ENCODE measurements at places on chromosomes 6 and 20.

GRCh38 chr6:41529049-41529448 lies 17.1 kb upstream of the FOXP4 start:
- no peak for DNase-seq

DNA sequence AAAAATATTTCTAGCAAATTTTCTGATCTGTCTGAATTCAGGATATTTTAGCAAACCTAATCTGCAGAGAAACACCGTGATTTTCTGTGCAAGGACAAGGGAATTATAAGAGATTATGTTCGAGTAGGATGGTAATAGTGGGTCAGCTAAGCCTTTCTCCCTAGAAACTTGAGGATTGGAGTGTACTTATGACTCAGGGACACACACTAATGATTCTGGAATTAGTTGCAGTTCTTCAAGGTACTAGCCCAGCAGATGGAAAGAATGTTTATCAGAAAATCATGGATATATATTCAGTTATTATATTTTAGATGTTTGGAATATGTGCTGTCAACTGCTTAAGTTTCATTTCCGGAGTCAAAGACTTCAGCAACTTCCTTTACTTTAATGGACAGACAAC lies 177.1 kb upstream of the MAP3K7 start:
- no peak for DNase-seq

DNA sequence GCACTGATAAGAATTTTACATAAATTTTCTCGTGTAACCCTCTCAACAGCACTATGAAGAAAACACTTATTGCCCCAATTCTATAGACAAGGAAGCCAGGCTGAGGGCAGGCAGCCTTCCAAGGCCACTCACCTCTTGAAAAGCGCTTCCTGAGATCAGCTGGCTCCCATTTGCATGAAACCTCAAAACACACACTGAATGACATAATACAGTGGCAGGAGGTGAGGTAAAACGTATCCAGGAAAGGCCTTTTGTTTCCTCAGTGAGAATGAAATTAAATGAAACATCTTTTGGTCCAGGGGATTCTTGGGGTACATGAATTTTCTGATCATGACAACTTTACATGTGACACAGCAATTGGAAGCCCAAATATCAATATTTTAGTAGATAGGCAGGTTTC lies 112.5 kb downstream of the WDR27 start:
- no peak for DNase-seq

- DNase-seq: no peak
Observed at GRCh38 chr6:97677626-97678025, 394.6 kb upstream of the MMS22L start.

- no peak for DNase-seq
Observed at GRCh38 chr20:19121463-19121862, 91.0 kb upstream of the SLC24A3 start.

- DNase-seq: peak; percentile 33
Observed at GRCh38 chr6:27791182-27791943, 120.8 kb downstream of the OR2B2 start.

DNA sequence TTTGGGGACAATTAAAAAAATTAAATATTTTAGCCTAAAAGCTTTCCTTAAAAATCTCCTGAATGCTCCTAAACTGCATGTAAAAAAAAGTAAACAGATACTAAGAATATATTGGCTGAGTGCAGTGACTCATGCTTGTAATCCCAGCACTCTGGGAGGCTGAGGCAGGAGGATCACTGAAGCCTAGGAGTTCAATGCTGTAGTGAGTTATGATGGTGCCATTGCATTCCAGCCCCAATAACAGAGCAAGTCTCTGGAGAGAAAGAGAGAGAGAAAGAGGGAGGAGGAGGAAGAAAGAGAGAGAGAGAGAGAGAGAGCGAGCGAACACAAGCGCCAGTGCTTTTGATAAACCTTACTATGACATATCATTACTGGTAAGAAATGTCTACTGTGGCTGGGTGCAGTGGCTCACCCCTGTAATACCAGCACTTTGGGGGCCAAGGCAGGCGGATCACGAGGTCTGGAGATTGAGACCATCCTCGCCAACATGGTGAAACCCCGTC lies 58.8 kb downstream of the FKBP5 start:
- no peak for DNase-seq

DNA sequence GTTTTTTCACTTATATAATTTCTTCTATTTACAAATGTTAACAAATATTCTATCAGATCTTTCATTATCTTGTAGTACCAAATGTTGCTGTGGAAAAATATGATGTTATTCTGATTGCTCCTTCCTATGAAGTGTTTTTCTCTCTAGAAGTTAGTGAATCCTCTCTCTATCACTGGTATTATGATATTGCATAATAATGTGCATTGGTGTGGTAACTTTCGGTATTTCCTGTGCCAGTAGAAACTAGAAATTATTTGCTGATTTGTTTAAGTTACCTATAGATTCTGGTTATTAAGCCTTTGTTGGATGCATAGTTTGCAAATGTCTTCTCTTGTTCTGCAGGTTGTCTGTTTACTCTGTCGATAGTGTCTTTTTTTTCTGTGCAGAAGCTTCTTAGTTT lies 342.5 kb downstream of the CENPW start:
- DNase-seq: no peak

DNA sequence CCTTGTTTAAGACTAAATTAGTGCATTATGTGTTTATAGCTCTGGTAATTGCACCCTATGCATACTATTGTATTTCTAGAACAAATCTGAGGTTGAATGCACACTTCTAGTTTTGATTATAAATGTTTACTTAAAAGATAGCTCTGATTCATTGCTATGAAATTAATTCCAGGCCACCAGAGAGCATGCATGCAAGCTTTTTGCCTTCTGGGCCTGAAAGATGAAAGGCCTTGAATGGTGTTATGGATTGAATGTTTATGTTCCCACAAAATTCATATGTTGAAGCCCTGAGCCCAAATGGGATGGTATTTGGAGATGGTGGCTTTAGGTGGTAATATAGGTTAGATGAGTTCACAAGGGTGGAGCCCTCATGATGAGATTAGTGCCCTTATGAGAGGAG lies 695.0 kb upstream of the MAP3K7 start:
- DNase-seq: no peak

DNA sequence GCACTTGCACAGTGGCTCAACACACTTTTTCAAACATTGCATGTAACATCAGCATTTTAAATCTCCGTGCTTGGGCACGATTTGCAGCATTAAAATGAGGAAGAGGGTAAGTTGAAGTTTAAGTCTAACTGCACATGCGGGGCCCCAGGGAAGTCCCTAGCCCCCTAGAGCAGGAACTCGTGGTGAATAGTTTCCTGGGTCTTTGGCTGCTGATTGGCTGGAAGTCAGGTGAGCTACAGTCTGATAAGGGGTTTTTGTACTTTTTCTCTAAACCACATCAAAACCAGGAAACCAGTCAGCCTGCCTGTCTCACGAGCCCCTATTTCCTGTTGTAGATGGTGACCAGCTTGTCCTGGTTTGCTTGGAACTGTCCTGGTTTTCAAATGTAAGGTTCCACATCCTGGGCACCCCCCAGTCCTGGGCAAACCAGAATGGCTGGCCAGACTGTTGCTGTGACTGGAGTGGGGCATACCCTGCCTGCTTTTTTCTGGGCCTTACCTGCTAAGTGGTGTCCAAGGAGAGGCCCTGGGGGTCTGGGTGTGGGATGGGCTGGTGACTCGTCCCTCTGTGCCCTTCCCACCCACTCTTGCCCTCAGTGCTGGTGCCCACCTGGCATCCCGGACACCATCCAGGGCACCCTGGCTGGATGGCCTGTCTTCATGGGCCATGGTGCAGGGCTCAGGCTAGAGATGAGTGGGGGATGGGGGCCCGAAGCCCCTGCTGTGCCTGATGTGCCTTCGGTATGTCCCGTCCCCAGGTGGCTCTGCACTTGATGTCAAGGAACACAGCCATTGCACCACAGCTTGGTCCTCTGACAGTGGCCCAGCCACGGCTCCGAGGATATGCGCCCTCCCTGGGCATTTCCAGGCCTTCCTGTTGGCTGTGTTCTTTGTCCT lies 31.8 kb downstream of the SUN5 start:
- DNase-seq: no peak

DNA sequence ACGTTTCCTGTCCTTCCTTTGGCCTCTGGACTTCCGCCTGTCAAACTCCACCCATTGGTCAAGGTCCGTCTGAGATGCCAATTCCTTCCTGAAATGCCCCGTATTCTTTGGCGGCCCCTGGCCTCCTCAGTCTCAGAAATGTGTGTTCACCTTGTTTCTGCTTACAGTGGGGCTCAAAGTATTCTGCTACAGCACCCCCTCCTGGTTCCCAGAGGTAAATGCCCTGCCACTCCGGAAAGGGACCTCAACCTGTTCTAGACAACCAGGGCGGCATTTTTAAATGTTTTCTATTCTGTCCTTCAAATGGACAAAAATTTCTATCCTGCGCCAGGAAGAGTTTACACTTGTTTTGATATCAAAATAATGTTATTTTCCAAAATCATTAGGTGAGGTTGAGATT lies 12.1 kb upstream of the PAX1 start:
- DNase-seq: no peak

- no peak for DNase-seq
Observed at GRCh38 chr20:16095226-16095625, 478.0 kb downstream of the KIF16B start.

DNA sequence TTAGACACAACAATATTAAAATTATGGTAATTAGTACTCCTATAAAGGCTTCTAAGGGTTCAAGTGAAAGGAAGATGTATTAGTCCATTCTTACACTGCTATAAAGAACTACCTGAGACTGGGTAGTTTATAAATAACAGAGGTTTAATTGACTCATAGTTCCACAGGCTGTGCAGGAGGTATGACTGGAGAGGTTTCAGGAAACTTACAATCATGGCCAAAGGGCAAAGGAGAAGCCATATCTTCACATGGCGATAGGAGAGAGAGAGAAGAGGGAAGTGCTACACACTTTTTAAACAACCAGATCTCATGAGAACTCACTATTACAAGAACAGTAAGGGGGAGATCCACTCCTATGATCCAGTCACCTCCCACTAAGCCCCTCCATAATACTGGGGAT lies 52.9 kb downstream of the TINAG start:
- DNase-seq: no peak

GRCh38 chr20:11918391-11918845 lies 725 bp downstream of the BTBD3 start:
- no peak for DNase-seq

GRCh38 chr6:87574237-87574804 lies 15.5 kb downstream of the RARS2 start:
- DNase-seq: no peak

DNA sequence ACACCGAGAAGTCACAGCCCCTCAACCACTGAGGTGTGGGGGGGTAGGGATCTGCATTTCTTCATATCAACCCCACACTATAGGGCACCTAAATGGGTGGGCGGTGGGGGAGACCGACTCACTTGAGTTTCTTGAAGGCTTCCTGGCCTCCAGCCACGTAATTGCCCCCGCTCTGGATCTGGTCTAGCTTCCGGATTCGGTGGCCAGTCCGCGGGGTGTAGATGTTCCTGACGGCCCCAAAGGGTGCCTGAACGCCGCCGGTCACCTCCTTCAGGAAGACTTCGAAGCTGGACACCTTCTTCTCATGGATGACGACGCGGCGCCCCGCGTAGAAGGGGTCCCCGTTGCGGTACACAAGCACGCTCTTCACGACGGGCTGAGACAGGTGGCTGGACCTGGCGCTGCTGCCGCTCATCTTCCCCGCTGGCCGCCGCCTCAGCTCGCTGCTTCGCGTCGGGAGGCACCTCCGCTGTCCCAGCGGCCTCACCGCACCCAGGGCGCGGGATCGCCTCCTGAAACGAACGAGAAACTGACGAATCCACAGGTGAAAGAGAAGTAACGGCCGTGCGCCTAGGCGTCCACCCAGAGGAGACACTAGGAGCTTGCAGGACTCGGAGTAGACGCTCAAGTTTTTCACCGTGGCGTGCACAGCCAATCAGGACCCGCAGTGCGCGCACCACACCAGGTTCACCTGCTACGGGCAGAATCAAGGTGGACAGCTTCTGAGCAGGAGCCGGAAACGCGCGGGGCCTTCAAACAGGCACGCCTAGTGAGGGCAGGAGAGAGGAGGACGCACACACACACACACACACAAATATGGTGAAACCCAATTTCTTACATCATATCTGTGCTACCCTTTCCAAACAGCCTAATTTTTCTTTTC lies at the start of gene DCDC2:
DCDC2 (minus strand) TSS at position 724 of the 883 bp plus-strand sequence; CDS start at position 415, 309 bp downstream.
- DNase-seq: no peak

- no peak for DNase-seq
Observed at GRCh38 chr20:8757146-8757545, 311.7 kb upstream of the PLCB4 start.

DNA sequence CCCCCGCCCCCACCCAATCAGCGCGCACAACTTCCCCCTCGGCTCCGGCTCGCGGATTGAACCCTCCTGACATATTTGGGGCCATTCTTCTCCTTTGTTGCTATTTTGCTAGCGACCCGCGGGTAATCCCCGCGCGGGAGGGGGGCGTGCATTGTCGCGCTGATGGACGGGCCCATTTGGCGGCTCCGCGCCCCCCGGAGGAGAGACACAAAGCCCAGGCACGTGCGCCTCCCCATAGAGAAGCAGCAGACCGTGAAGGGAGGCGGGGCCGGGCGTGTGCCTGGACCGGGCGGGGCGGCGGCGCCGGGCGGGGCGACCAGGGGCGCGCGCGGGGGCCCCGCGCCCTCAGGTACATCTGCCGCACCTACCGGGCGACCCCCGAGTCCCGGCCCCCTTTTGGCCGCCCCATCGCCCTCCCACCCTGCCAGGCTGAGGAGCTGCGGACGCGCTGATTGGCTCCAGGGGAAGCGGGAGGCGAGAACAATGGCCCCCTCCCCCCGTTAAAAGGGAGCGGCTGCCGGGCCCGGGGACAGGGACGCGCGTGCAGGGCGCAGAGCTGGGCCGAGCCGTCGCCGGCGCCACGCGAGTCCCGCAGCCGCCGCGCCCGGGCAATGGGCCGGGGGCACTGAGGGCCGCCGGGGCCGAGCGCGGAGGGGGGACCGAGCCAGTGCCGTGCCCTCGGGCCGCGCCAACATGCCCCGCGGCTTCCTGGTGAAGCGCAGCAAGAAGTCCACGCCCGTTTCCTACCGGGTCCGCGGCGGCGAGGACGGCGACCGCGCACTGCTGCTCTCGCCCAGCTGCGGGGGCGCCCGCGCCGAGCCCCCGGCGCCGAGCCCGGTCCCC lies at the start of gene INSM1:
INSM1 (plus strand) TSS at position 530 of the 843 bp plus-strand sequence; CDS start at position 694, 164 bp downstream.
- DNase-seq: no peak

DNA sequence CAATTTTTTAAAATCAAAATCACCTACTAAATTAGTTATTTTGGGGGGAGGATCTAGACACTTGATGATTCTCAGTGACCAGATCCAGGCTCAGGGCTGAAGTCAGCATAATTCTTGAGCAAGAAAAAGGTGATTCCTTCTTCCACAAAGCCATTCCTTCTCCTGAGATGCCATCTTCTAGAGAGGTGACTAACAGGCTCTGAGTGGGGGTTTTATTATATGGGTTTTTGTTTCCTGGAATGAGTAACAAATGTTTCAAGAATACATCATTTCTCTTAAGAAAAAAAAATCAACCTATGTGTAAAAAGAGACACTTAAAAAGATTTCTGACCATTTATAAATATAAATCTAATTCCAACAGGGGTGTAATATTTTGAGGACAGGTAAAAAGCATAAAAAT lies 154.3 kb downstream of the NFATC2 start:
- no peak for DNase-seq

- DNase-seq: no peak
Observed at GRCh38 chr6:165497472-165497871, 165.6 kb downstream of the PDE10A start.
